Fibroblast of gingiva (primary cell): ENCODE measurements at places on chromosomes 12 and 14.

DNA sequence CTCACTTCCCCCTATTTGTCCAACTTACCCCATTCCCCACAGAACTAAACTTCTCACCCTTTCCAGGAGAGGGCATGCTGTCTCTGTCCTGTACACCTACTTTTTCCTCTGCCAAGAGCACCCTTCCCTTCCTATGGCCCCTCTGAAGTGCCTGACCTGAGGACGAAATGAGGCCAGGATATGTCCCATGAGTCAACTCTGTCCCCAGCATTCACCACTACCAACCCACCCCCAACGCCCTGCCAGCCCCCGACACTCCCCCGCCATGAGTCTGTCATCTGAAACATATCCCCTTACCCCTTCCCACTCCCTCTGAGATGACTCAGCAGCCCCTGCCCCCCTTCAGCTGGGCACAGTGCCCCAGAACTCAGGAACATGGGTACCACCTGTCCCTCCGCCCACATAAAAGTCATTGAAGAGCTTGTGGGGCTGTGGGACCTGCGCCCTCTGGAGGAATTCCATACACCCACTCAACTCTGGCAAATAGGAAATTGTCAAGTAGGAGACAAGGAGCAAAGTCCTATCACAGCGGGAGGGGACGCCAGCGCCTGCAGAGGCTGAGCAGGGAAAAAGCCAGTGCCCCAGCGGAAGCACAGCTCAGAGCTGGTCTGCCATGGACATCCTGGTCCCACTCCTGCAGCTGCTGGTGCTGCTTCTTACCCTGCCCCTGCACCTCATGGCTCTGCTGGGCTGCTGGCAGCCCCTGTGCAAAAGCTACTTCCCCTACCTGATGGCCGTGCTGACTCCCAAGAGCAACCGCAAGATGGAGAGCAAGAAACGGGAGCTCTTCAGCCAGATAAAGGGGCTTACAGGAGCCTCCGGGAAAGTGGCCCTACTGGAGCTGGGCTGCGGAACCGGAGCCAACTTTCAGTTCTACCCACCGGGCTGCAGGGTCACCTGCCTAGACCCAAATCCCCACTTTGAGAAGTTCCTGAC lies 26.3 kb downstream of the ITGA7 start:
- DNase-seq, result peak; percentile 63

GRCh38 chr14:105456736-105457617 lies 17.6 kb upstream of the CRIP2 start:
- no peak for DNase-seq

DNA sequence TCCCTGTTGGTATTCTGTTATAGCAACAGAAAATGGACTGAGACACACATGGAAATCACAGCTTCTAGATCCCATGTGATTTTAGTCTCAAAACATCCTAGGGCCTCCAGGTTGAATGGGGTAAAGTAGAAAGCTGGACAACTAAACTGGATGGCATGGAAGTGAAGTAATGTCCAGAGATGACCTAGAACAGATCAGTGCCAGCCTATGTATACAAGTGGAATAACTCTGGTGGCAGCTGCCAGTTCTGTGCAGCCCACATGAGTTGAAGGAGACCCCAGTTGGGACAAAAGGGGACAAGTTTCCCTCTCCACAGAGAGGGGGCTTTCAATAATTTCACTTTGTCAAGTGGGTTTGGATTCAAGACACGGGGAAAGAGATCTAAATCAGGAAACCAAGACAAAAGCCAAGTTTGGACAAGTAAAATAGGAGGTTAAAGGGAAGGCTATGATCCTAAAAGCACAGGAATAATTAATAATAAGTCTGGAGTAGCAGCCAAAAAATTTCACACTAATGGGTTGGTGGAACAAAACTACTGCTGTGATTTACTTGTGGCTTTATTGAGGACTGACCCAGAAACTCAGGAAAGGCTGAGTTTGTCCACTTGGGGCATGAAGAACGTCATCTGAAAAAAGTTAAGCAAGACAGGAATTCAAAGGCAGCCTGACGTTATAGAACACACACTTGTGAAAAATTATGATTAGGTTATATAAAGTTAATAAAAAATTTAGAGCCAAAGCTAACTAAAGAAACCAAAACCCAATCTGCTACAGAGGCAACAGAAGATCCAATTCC lies 11.7 kb downstream of the KIF21A start:
- peak; percentile 22 for DNase-seq

DNA sequence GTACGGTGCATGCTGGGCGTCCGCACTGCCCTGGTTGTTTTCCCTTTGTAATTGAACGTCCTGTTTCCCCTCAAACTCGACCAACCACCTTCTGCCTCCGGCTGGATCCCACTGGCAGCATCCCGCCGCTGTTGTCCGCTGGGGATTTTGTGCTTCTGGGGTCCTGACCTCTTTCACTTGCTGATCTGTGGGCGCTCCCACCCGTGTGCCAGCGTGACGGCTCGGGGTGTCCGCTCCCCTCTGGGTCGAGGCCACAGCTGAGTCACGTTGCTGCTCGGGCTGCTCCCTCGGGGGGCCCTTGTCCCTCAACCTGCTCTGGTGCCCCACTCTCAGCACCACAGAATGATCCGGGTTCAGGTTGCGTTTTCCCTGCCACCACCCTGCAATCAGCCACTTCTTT lies 8.0 kb downstream of the PGAM5 start:
- DNase-seq, result no peak

- DNase-seq, result no peak
These were observed 2.9 kb downstream of the PHLDA1 start for GRCh38 chr12:76028571-76029277.

DNA sequence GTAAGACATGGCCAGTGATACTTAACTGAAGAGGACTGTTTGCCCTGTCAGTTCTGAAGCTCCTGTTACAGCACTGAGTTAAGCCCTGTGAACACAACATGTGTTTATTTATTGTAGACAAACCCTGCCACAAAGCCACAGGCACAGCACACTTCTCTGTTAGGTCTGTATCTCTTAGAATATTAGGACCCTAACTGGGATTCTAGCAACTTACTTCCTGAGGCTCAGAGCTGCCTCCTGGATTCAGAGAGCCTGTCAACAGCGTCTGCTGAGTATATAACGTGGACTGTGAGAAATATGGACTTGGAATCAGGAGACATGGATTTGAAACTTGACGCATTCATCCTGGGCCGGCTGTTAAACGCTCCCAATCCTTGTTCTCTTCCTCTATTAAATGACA lies 135.0 kb upstream of the HIF1A start:
- DNase-seq, result peak; percentile 38

DNA sequence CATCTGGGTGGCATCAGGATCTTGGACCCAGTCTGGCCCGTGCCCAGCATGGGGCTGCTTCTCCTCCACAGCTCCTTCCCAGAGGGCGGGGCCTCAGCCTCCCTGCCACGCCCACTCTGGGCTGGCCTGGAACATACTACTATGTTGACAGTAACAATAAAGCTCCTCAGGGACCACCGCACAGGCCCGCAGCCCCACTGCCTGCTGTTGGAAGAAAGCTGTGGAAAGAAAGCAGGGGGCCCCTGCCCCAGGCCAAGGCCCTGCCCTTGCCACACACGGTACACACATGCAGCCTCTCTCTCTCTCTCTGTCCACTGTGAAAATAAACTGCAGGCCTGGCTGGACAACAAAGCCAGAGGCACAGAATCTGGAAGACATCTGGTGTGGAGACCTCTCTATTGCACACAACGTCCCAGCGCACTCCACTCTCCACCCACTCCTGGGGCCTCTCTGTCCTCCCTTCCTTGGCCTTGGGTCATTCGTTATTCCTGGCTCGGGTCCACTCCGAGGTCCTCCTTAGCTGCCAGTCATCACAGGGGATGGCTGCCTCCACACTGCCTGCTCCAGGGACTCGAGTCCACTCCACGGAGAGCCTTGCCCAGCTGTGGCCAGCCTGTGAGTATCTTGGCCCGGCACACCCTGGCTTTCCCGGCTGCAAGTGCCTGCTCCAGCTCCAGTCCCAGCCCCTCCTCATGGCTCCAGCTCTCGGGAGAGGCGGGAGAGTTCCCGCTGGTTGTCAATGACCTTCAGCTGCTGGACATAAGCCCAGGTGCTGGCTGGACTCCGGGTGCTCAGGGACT lies 11.8 kb upstream of the ENDOU start:
- DNase-seq, result peak; percentile 97

DNA sequence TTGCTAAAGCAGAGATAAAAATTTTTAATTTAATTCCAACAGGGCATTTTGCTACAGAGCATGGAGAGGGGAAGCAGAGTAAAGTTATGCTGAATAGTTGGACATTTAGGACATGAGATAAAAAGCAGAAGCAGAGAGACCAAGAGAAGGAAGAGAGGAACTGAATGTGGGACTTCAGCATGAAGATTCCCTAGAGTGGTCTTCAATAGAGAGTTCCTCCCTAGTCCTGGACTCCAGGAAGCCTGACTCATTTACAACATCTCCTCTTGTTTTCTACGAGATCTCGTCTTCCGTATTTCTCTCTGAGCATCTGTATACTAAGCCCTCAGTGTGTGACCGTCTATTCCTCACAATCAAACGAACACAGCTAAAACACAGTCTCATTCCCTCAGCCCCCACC lies 35.2 kb upstream of the IFT81 start:
- DNase-seq, result no peak

GRCh38 chr12:18546399-18546798 lies 191.4 kb downstream of the PLCZ1 start:
- DNase-seq, result peak; percentile 72

- no peak for DNase-seq
These were observed 31.3 kb upstream of the BCAT1 start for GRCh38 chr12:24979976-24980730.

DNA sequence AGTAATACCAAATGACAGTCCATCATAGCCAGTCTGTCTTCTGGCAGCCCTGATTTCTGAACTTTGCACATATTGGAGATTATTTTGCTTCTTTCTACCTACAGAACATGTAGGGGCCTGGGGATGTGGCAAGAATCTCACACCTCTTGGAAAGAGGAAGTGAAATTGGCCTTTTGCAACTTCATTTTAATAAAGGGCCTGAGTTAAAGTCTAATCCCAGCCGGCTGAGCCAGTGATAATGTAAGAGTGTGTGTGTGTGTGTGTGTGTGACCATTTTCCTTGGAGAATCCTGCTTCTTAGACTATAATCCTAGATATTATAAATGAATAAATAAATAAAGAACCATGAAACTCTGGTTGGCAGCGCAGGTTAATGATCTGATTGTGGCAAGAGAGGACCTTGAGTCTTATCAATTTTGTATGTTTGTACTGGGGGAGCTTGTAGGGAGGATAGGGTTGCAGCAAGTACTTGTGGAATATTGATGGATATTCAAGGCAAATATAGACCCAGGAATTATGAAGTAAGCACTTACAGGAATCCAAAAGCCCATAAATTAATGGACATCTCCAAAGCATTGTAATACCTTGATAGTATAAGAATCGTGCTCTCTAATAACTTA lies 233.2 kb upstream of the AMIGO2 start:
- no peak for DNase-seq

DNA sequence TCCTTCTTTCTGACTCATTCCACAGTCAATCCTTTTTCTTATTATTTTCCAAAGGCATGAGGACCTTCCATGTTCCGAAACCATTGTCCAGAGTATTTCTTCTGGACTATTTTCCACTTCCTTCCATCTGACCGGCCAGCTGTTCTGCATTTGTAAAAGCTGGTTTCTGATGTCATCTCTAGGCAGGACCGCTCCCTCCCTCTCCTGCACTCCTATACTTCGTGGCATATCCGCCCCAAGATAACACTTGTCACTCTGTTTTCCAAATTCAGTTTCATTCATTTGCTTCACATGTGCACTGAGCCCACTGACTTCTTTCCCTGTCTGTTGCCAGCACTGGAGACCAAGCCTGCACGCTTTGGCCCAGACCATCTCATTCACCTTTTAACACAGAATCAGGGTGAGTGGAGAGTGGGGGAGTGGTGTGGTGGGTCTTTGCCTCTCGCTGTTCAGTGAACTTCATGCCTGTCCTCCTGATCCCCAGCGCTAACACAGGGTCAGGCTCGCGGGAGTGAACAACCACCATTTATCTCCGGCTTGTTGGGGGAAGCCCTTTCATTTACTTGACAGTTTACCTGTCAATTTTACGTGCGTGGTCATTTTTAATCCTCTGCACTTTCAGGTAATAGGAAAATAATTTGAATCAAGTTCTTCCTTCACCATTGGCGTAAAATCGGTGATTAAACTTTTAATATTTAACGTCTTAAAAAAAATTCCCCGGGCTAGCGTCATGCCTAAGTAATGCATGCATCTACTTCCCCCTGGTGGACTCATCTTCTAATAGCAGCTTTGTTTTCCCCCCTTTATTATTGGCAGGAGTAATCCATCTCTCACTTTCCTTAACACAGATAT lies 52.5 kb downstream of the C12orf75 start:
- DNase-seq, result peak; percentile 68

DNA sequence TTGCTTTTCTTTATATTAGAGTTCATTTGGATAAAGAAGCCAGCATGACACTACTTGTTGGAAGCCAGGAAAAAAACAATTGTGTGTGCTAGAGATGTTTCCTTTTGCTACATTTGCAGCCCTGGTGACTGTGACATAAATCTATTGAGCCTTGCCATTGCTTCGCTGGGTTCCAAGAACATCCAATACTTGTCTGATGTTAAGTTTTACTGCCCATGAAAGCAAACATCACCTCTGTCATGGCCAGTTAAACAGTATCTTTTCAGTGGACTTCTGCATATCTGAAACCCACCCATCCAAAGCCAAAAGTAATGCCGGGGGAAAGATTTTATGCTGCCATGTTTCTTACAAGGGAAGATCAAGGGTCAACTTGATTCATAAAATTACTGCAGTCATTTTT lies 184.0 kb downstream of the MSRB3 start:
- DNase-seq, result no peak

DNA sequence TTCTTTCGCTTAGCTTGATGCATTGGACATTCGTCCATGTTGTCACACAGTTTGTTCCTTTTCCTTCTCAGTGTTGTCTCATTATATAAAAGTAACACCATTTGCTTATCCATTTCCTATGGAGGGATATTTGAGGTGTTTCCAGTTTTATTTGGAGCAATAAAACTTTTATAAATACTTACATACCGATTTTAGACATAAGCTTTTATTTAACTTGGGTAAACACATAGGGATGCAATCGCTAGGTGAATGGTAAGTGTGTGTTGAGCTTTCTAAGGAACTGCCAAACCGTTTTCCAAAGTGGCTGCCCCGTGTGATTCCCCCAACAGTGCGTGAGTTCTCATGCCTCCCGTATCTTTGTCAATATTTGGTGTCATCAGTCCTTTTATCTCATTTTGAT lies 95.2 kb upstream of the DYNC1H1 start:
- no peak for DNase-seq

- no peak for DNase-seq
These were observed 824 bp downstream of the CCDC177 start for GRCh38 chr14:69573831-69574262.

DNA sequence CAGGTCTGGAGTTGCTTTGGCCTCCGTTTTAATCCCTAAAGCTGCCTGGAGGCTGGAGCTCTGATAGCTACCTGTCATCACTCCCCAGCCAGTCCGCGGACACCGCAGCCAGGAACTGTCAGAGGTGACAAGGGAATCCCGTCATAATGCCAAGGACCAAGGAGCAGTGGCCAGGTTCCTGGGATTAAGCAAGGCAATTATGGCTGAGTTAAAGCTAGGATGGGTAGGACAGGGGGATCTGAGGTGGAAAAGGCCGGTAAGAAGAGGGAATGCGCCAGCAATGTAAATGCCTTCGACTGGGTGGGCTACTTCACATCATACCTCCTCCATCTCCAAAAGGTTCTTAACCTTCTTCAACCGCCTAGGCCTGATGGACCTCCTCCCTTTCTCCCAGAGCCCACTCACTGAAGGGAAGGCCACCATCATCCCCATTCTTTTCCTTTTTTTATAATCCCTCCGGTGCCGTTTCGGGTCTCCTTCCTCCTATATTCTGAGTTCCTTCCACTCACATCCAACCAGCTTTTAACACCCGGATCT lies 1.9 kb downstream of the PPP1R3E start:
- DNase-seq, result no peak

- no peak for DNase-seq
These were observed 37.3 kb downstream of the LTBP2 start for GRCh38 chr14:74574706-74575105.

- no peak for DNase-seq
These were observed 5.6 kb upstream of the LHX5 start for GRCh38 chr12:113477171-113477841.
